ENCODE measurements at places on chromosomes 3 and 15. TPM values are rescaled to one million over a fixed set of nuclear protein-coding genes. Genes with fewer than 3 reads are reported as not detected.

GRCh38 chr15:35394416-35394815 is 151.5 kb downstream of the DPH6 start:
- DNase-seq: no peak

GRCh38 chr3:4772171-4772804 is 206.9 kb upstream of the BHLHE40 start:
- DNase-seq: no peak

LARP6 gene
- total RNA-seq: 89.9 TPM

DNA sequence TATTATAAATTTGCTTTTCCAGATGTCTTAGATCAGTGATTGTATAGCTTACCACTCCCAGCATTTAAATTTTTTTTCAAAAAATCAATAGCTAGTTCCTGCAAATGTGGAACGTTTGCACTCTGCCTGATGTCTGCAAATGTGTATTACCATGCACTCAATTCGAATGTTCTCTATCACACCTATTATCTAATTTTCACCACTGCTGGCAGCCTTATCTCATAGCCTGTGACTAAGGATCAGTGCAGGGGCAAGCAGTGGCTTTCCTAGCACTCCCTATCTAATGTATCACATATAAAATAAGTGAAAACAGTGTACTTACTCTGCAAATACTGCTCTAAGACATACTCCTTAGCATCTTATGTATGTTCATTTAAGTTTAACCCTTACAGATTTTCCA is 196.3 kb upstream of the PLSCR5 start:
- DNase-seq: no peak

DNA sequence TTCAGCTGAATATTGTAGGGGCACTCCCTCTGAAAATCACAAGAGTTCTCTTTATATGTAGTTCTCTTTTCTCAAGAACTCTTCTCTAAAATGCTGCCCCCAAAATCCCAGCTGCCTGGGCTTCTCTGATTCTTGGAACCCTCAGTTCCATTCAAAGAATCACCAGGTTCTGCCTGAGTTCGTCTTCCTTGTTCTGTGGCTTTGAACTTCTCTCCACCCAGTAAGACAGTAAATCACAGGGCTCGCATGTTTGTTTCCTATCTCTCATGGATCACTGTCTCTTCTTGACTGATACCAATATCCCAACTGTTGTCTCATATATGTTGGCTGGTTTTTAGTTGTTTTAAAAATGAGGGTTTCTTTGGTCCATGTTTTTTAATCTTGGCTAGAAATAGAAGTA is 359.5 kb upstream of the CBLB start:
- DNase-seq: no peak

Measured in mesenteric fat pad (tissue), 1 donor.